ENCODE measurements at places on chromosomes 7 and 10. TPM values are rescaled to one million over a fixed set of nuclear protein-coding genes. Genes with fewer than 3 reads are reported as not detected.

KLF14 gene
- not detected for total RNA-seq

NODAL gene
- total RNA-seq, result not detected

COL1A2 gene
- 1,191 TPM for total RNA-seq

PNLIPRP3 gene
- total RNA-seq, result not detected

TUBAL3 gene
- 0.18 TPM for total RNA-seq

PDE6C gene
- total RNA-seq, result not detected

CYP2C18 gene
- total RNA-seq, result not detected

Data from endothelial cell of coronary artery (primary cell).